ENCODE measurements at places on chromosomes 6 and 20.

DNA sequence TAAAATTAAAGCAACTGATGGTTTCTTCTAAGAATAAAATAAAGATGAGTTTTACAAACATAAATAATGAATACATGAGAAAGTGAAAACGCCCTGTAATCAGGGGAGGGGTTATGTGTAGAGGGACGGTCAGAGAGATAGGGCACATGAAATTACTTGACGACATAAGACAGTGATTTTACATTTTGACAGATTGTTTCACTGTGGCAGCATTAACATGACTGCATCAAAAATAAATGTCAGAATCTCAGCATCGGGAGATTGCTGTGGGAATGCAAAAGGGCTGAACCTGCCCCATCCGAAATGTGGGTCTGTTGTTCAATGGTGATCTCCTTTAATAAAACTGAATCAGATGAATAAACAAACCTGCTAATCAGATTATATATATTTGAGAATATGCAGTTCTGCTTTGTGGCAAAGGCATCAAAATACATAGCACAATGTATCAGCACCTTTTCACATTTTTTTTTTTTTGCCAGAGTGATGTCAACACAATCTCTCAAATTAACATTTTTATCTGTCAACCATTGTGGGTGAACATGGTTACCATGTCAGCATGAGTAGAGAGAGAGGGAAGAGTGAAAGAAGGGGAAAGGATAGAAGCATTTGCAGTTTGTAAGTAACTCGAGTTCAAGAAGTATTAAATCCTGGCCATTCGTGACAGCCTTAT is 177.1 kb upstream of the MAN1A1 start:
- DNase-seq, result no peak

GRCh38 chr6:87225937-87226336 is 70.6 kb downstream of the ZNF292 start:
- DNase-seq, result no peak

DNA sequence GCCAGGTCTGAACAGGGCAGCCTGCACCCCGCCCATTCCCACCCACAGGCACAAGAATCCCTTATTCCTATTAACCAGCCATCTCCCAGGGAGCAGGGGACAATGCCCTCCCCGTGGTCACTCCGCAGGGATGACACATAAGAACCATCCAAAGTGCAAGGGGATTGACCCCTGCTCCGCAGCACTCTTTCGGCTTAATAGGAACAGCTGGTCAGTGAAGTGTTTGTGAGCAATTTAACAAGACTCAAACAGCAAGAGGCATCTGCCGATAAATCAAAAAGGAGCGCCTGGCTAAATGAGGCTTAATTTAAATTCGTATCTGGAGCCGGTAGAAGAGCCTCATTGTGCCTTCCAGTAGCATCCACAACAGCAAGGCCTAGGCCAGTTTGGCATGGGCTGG is 389.4 kb downstream of the RNGTT start:
- DNase-seq, result no peak

- peak; percentile 60 for DNase-seq
Observed at GRCh38 chr6:13229205-13230085, 98.9 kb downstream of the TBC1D7 start.

DNA sequence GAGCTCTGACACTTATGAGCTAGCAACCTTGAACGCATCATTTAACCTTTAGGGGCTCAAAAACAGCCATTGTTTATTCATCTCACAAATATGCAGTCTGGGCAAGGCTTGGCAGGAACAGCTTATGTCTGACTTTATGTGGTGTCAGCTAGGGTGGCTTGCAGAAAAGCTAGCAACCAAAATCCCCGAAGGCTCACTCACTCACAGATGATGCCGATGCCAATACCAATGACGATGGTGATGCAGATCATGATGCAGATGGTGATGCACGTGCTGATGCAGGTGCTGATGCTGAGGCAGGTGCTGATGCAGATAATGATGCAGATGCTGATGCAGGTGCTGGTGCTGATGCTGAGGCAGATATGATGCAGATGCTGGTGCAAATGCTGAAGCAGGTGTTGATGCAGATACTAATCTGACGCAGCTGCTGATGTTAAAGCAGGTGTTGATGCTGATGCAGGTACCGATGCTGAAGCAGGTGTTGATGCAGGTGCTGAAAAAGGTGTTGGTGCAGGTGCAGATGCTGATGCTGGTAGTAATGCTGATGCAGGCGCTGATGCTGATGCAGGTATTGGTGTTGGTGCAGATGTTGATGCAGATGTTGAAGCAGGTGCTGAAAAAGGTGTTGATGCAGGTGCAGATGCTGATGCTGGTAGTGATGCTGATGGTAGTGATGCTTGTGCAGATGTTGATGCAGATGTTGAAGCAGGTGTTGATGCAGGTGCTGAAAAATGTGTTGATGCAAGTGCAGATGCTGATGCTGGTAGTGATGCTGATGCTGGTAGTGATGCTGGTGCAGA is 195.6 kb downstream of the NFATC2 start:
- DNase-seq, result no peak

GRCh38 chr6:144715344-144715743 is 430.2 kb downstream of the UTRN start:
- DNase-seq, result no peak

GRCh38 chr20:59032713-59033059 is 551 bp upstream of the ATP5F1E start:
- DNase-seq, result no peak

GRCh38 chr20:10469599-10469998 is 34.5 kb downstream of the SLX4IP start:
- no peak for DNase-seq

- DNase-seq, result no peak
Observed at GRCh38 chr20:962683-963082, 39.4 kb downstream of the RSPO4 start.

DNA sequence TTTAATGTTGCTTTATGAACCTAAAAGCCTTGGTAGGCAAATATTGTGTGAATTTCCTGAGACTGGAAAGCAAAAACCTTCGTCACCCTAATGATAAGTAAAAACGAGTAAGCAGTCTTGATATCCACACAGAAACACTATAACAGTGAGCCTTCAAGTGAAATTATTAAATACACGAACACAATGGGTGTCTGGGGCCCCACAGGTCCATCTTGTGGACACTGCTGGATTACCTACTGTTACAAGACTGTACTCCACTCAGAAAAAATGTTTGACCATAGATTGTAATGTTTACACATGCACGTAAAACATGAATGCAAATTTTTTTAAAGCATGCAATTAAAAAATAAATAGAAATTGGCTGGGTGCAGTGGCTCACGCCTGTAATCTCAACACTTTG is 466.9 kb downstream of the CD83 start:
- DNase-seq, result no peak

DNA sequence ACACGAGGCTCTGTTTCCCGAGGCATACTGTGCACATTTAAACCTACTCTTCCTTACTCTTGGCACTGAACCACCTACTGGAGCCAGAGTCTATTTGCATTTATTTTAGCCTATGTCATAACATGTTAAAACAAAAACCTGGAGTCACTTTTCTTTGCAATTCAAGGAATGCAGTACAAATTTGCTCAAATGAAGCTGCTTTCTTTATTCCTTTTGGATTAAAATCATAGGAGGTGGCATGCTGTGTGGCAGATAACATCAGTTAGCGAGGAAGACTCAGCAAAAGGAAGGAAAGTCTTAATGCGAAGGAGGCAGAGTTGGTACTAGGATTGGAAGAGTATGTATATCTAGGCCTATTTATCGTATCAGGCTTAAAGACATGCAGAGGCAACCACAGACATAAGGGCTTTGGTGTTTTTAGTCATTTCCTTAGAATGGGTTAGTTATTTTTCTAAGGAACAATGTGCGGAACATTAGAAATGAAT is 92.9 kb downstream of the SAMD3 start:
- DNase-seq, result no peak

DNA sequence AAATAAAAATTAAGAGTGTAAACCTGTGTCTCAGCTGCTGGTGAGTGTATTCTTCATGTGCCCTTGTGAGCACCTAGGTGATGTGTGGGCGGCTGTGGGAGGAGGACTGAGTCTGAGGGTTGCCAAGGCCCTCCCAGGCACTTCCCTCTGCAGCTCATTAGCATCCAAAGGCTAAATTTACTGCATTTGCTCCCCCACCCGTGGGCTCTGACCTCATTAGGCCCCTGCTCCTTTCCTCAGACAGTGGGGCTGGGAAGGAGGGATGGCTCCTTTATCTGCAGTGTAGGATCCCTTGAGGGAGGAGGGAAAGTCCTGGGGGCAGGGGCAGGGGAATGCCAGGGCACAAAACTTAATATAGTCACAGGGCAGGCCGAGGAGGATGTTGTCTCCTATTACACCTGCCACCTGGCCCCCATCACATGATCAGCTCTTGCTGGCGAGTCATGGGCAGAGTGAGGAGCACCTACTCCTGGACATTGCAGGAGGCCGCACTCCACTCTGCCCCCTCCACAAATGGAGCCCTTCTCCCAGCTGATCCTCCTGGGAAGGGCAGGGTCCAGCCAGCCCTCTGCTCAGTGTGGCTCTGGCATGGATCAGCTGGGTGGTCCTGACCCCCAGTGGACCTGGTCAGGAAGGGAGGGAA is 133.2 kb downstream of the MRPL14 start:
- no peak for DNase-seq

DNA sequence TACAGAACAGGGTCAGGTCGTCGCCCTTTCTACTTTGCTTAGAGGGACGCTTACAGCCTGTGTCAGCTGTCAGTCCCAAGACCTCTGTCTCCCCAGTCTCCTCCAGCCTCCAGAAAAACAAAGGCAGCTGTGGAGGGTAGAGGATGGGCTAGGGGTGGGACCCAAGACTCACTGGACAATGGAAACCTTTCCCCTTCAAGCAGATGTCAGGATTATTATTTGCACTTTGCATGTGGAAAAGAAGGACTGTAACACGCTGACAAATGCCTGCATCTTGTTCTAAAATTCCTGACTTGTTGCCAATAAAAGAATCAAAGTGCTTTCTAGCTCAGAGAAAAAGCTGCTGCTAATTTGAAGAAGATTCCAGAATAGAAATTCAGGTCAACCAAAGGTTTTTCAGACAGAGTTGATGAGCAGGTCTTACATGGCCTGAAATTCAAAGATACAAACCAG is 58.7 kb downstream of the SNX5 start:
- no peak for DNase-seq

DNA sequence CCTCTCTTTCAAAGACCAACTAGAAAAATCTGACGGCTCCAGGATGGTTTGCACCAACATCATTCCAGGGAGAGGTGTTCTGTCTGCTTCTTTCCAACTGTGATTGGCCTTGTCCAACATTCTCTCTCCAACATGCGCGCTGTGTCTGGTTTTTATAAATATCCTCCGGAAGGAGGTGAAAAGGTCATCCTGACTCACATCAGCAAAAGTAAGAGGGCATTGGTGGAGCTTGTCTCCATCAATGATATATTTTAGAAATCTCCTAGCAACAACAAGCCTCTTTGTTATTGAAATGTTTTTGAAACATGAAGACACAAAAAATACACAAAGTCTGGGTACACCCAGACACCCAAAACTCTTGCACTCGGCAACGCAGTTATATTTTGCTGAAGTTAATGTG is 475.3 kb upstream of the JARID2 start:
- no peak for DNase-seq

GRCh38 chr6:118504611-118505010 is 43.5 kb upstream of the PLN start:
- no peak for DNase-seq
